ENCODE measurements at places on chromosomes 7 and 10.

- no peak for DNase-seq
Measured at GRCh38 chr10:124409696-124410095, 9.0 kb downstream of the OAT start.

DNA sequence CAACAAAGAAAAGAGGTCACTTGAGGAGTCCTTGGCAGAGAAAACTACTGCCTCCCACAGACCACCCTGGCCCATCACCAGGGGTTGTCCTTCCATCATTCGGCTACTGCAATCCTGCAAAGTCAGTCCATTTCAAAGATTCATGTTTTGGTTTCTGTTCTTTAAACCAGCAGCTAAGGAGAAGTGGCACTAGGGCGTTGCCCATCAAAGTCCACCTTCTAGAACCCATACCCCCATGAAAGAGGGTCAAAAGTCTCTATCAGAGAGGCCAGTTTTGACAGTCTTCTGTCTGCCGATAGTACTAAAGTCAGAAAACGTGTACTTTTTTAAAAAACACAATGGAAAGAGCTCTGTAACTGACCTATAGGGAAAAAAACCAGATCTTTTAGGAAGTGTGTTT lies 14.4 kb downstream of the CCDC6 start:
- DNase-seq, result no peak

- no peak for DNase-seq
Measured at GRCh38 chr7:45242698-45243097, 85.1 kb downstream of the RAMP3 start.

GRCh38 chr10:34869135-34869836 lies 54.2 kb upstream of the PARD3 start:
- no peak for DNase-seq

DNA sequence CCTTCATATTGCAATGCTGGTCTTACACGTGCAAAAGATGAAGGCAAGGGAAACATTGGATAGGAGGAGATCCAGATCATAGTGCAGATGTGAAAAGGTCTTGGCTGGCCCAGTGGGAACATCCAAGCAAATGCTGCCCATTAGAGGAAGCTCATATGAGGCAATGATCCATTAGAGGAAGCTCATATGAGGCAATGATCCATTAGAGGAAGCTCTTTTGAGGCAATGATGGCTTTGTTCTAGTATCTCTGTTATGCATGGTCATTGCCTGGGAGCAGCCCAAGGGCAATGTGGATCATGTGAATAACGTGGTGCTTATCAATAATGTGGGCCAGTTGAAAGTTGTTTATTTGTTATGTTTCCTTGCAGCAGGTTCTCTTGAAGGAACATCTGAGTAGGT lies 37.8 kb downstream of the STEAP4 start:
- DNase-seq, result no peak
